Frontal cortex (tissue), 4 donors: ENCODE measurements at places on chromosomes 1 and 21. TPM values are rescaled to one million over a fixed set of nuclear protein-coding genes. Genes with fewer than 3 reads are reported as not detected.

FAM131C gene
- total RNA-seq: 1.2 TPM

FMO3 gene
- total RNA-seq: not detected

RGS4 gene
- total RNA-seq: 7.3 TPM

RCSD1 gene
- 4.5 TPM for total RNA-seq

SERPINC1 gene
- not detected for total RNA-seq

SYCP1 gene
- not detected for total RNA-seq

SH2D1B gene
- total RNA-seq: not detected

ILDR2 gene
- total RNA-seq: 22.8 TPM

LAMC2 gene
- 2.0 TPM for total RNA-seq

ADORA1 gene
- total RNA-seq: 11.0 TPM

DR1 gene
- total RNA-seq: 22.4 TPM

CRYZL1 gene
- total RNA-seq: 68.9 TPM
